Mesenchymal stem cell (in vitro differentiated cells and primary cell): ENCODE measurements at places on chromosomes 2 and 18.

DNA sequence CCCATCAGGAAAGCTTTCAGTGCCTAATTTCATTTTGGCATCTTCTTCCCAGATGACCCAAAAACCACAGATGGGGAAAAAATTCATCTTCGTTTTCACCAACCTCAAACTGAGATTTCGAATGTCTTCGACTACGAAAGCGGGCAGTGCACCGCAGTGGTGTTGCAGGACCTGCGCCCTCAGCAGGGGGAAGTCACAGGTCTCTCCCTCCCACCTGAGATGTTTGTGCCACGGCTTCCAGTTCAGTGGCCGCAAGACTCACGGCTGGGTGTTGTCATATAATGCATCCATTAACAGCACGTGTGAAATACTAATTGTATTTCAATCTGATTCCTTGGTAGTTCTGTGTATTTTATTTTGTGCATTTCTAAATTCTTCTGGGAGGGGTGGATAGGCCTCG, 66.2 kb upstream of the SALL3 start:
- H3K36me3 ChIP-seq: no peaks in the 10 kb centered on the region
- H3K27ac ChIP-seq: no peak overlapping the region
- no peaks in the 10 kb centered on the region for H3K4me1 ChIP-seq
- H3K4me3 ChIP-seq: no peak overlapping the region

DNA sequence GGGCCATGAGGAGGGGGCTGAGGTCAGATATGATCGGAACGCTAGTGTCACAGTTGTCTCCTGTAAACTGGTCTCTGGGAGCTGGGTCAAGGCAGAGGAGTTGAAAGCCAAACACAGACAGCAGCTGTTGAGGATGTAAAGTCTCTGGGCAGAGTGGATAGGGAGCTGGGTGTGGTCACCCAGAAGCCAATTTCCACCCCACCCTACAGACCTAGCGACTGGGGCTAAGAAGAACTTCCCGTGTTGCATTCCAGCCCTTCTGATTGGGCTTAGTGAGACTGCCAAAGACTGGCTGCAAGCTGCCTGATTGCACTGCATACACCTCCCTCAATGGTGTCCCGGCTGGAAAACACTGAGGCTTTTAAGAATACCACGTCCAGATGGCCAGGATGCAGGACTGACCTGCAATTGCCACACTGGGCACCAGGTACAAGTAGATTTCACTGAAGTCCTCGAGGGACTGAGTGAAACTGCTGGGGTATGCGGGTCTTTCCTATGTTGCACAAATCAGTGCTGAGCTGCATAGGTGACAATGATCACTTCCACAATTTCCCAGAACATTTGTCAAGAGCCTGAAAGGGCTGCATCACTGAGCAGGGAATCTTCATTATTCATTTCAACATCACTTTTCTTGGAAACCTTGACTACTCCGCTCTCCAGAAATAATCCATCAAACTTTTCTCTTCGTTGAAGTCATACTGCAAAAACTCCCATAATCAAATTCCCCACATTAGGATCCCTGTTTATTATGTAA, 43.1 kb upstream of the EML4 start:
- DNase-seq: no peak
- peaks cover 17% of the 10 kb centered on the region for H3K4me1 ChIP-seq
- H3K36me3 ChIP-seq: no peaks in the 10 kb centered on the region
- H3K4me3 ChIP-seq: no peak overlapping the region
- H3K27ac ChIP-seq: no peak overlapping the region
- H3K27me3 ChIP-seq: no peaks in the 10 kb centered on the region

GRCh38 chr2:28425464-28425835, 32.8 kb downstream of the FOSL2 start:
- DNase-seq: no peak
- H3K36me3 ChIP-seq: peaks cover 12% of the 10 kb centered on the region
- no peak overlapping the region for H3K4me3 ChIP-seq
- no peaks in the 10 kb centered on the region for H3K27me3 ChIP-seq
- peaks cover 11% of the 10 kb centered on the region for H3K4me1 ChIP-seq
- no peak overlapping the region for H3K27ac ChIP-seq

DNA sequence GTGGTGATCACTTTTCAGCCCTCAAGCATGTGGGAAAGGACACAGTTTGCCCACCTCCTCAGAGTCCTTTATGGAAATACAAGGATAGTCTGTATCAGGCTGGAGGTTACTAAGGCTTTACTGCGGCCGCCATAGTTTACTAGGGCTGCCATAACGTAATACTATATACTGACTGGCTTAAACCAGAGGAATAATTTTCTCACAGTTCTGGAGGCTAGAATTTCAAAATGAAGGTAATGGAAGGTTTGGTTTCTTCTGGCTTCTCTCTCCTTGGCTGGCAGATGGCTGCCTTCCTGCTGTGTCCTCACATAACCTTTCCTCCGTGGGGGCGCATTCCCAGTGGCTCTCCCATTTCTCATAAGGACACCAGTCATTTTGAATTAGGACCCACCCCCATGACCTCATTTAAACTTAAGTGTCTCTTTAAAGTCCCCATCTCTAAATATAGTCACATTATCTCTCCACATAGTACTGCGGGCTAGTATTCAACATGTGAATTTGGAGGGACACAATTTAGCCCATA, 12.5 kb upstream of the ATIC start:
- H3K4me1 ChIP-seq: no peaks in the 10 kb centered on the region
- H3K27me3 ChIP-seq: no peaks in the 10 kb centered on the region
- peak; percentile 16 for DNase-seq
- H3K36me3 ChIP-seq: no peaks in the 10 kb centered on the region
- H3K27ac ChIP-seq: no peak overlapping the region
- no peak overlapping the region for H3K4me3 ChIP-seq

- H3K27me3 ChIP-seq: no peaks in the 10 kb centered on the region
- no peaks in the 10 kb centered on the region for H3K36me3 ChIP-seq
- DNase-seq: no peak
- no peak overlapping the region for H3K4me3 ChIP-seq
Measured at GRCh38 chr2:204973616-204974015, 428.3 kb downstream of the PARD3B start.

DNA sequence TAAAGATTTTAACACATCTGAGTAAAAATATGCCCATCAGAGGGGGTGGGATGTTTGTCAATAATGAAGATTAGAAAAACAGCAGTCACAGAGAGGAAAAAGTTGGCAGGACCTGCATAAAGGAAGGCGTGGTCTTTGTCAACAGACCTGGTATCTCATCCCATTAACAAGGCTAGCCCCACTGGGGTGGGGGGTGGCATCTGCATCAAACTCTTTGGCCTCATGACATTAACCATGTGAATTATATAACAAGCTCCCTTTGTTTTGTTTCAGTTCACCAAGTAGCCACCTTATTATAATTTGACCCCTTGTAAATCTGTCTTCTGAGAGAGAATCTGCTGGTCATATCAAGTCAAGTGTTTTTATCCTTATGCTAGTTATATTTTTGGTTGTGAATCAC, 28.8 kb downstream of the NEMP2 start:
- no peak overlapping the region for H3K27ac ChIP-seq
- H3K4me3 ChIP-seq: no peak overlapping the region
- no peak for DNase-seq
- peaks cover 2% of the 10 kb centered on the region for H3K36me3 ChIP-seq
- no peaks in the 10 kb centered on the region for H3K4me1 ChIP-seq
- no peaks in the 10 kb centered on the region for H3K27me3 ChIP-seq
